ENCODE measurements at places on chromosomes 12 and 14. TPM values are rescaled to one million over a fixed set of nuclear protein-coding genes. Genes with fewer than 3 reads are reported as not detected.

DNA sequence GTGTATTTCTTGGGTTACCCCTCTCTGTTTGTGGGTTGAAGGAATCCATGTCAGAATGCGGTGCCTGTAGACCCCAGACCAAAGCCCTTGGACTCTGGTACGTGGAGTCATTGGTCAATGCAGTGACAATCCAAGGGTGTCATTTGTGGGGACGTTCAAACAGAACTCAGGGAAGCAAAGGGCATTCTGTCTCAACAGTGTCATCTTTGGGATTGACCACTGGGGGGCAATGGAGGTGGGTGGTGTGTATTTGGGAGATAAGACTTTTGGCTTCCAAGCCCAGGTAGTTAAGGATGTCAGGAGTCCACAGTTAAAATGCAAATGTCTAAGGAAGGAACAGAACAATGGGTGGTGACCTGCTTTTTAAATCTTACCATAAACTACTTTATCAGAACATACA is 54.6 kb upstream of the CCDC175 start:
- no peak for DNase-seq
- no peaks in the 10 kb centered on the region for H3K4me1 ChIP-seq
- no peak overlapping the region for H3K4me3 ChIP-seq
- H3K27ac ChIP-seq, result no peak overlapping the region
- peaks cover 10% of the 10 kb centered on the region for H3K27me3 ChIP-seq

DNA sequence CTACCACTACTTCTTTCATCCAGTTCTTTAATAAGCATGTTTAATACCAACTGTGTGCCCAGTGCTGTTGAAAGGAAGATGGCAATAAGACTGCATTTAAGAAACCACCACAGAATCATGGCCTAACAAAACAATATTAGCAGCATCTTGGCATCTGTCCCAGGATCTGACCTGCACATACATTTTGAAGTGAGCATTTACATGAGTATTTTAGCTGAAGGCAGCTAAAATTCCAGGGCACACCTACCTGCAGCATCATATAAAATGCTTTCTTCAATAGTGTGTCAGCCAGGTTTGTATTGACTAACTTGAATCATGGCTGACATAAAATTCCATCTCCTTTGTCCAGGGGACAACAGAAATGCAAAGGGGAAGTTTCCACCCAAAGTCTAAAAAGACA is 65.0 kb upstream of the ARHGAP5 start:
- no peak overlapping the region for H3K4me3 ChIP-seq
- no peaks in the 10 kb centered on the region for H3K27me3 ChIP-seq
- no peaks in the 10 kb centered on the region for H3K4me1 ChIP-seq
- no peaks in the 10 kb centered on the region for H3K36me3 ChIP-seq
- DNase-seq, result no peak

DNA sequence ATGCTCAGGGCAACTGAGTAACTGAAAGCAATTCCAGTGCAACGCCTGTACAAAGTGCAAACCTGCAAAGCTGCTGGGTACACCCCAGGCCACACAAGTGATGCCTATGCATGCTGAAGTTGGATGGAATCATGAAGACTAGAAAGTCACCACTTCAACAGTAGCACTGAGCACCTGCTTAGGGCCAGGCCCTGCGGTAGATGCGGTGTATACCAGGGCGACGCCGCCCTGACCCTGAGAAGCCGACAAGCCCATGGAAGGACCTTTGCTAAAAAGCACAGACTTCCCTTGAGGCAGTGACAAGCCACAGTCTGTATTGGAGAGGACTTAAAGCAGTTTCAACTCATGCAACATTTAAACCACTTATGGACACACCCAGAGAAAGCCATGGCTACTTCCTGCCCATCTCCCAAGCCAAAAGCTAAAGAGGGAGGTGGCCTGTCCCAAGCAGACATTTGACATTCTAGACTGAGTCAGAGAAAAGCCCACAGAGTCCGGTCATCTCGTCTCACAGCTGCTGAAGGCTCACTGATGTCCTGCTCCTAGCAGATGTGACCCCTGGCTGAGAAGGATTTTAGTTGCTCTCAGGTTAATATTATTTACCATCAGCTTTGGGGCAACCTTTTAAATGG is 843.9 kb upstream of the TMEM132C start:
- H3K36me3 ChIP-seq, result no peaks in the 10 kb centered on the region
- H3K27me3 ChIP-seq, result no peaks in the 10 kb centered on the region
- DNase-seq, result no peak
- H3K27ac ChIP-seq, result no peak overlapping the region
- H3K4me1 ChIP-seq, result no peaks in the 10 kb centered on the region
- H3K4me3 ChIP-seq, result no peak overlapping the region

DNA sequence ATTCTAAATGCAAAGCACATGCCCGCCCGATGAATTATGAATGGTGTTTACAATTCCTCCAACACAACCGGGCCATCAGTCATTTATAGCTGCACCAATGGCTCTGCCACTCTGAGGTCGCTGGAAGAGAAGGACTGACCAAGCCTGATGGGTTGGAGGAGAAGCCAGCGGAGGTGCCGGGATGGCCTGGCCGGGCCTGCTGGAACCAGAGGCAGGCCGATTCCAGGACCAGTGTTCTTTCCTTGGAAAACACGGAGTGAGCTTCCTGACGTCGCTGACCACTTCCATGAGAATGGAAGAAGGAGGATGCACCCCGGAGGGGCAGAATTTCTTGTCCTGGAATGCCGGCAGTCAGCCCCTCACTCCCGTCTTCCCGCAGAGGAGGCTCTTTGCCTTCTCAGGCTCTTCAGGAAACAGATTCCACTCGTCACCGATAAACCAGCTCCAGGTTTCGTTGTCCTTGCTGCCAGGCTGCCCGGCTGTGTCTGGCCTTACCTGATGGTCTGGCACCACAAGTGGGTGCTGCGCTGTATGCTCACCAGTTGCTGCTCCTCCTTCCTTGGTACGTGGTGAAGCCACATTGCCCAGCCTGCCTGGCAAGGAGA is 358.5 kb upstream of the SFSWAP start:
- no peaks in the 10 kb centered on the region for H3K27me3 ChIP-seq
- H3K4me3 ChIP-seq, result no peak overlapping the region
- no peak overlapping the region for H3K27ac ChIP-seq
- no peaks in the 10 kb centered on the region for H3K36me3 ChIP-seq
- no peaks in the 10 kb centered on the region for H3K4me1 ChIP-seq

- no peak for DNase-seq
- no peaks in the 10 kb centered on the region for H3K36me3 ChIP-seq
- no peak overlapping the region for H3K4me3 ChIP-seq
- peaks cover 6% of the 10 kb centered on the region for H3K4me1 ChIP-seq
- H3K27ac ChIP-seq, result no peak overlapping the region
These were observed 12.9 kb downstream of the BRI3BP start for GRCh38 chr12:125006365-125006764.

- H3K4me1 ChIP-seq, result no peaks in the 10 kb centered on the region
- H3K4me3 ChIP-seq, result no peak overlapping the region
- no peak for DNase-seq
- no peaks in the 10 kb centered on the region for H3K36me3 ChIP-seq
- no peaks in the 10 kb centered on the region for H3K27me3 ChIP-seq
These were observed 871.1 kb upstream of the MGAT4C start for GRCh38 chr12:87127272-87127671.

GRCh38 chr14:63671987-63672386 is 30.3 kb upstream of the WDR89 start:
- H3K27me3 ChIP-seq, result no peaks in the 10 kb centered on the region
- no peak overlapping the region for H3K4me3 ChIP-seq
- H3K4me1 ChIP-seq, result no peaks in the 10 kb centered on the region
- no peak for DNase-seq
- H3K27ac ChIP-seq, result no peak overlapping the region
- no peaks in the 10 kb centered on the region for H3K36me3 ChIP-seq

DNA sequence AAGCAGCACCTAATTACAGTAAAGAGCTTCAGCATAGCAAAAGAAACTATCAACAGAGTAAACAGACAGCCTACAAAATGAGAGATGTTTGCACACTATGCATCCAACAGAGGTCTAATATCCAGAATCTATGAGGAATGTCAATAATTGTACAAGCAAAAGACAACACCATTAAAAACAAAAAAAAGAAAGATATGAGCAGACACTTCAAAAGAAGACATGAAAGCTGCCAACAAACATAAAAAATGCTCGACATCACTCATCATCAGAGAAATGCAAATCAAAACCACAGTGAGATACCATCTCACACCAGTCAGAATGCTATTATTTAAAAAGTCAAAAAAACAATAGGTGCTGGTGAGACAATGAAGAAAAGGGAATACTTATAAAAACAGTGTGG is 273.1 kb downstream of the TMTC2 start:
- no peaks in the 10 kb centered on the region for H3K27me3 ChIP-seq
- H3K27ac ChIP-seq, result no peak overlapping the region
- DNase-seq, result no peak
- H3K36me3 ChIP-seq, result no peaks in the 10 kb centered on the region
- H3K4me3 ChIP-seq, result no peak overlapping the region

DNA sequence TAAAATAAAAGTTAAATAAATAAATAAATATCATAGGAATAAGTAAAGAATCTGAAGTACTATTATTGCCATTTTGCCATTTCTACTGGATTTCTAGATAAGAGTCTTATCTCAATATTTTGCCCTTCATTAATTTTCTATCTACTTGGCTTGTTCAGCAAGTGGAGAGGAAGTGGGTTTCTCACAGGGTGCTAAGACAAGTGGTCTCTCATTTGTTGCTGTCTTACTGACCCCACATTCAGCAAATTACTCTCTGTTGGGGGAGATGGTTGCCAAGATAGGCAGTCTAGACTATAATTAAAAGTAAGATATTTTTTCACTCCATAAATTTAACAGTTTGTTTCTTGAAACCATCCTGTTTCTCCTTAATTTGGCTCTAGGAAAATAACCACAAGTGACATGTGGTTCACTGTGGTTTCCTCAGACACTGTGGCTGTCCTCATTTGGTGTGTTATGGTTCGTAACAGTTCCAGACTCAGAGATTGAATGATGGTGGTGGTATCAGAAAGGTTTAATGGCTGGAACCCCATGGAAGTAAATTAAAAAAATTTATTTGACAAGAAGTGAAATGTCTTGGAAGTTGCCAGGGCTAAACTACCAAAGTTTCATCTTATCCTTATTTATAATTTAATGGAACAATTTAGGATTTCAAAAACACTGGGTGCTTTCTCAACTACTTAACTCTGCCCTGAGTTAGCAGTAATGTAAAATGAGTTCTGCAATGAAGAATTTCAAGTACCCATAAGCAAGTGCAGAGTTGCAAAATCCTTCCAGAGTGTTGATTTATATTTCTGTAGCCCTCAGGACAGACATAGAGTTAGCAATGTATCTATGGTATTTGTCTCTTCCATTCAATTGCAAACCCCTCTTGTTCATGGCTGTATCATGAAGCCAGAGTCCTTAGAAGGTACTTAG is 214.8 kb downstream of the MSRB3 start:
- no peaks in the 10 kb centered on the region for H3K36me3 ChIP-seq
- H3K27me3 ChIP-seq, result peaks cover 18% of the 10 kb centered on the region
- no peak overlapping the region for H3K27ac ChIP-seq
- H3K4me3 ChIP-seq, result no peak overlapping the region

The C14orf180 gene
- not detected for total RNA-seq

The BIN2 gene
- total RNA-seq, result 495 TPM

The SDR9C7 gene
- total RNA-seq, result 0.20 TPM

The FAM234B gene
- 6.6 TPM for total RNA-seq

The DIO3 gene
- total RNA-seq, result not detected

The SMOC1 gene
- not detected for total RNA-seq
